ENCODE measurements at places on chromosomes 3 and 15. TPM values are rescaled to one million over a fixed set of nuclear protein-coding genes. Genes with fewer than 3 reads are reported as not detected.

DNA sequence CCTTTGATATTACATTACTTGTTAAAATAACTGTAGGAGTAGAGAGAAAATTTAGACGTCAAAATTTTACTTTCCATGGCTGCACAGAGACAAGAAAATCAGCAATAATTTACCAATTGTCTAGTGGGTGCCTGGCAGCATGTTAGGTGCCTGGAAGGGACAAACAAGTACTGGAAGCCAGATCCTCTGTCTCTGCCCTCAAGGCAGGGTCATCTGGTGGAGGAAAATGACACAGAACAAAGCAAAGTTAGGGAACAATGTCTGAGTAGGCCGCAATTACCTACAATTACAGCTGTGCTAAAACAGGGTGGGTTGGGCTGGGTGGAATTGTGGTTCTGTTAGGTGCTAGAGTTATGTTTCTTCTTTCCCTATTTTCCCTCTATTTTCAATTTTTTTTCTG lies 7.4 kb downstream of the CCDC174 start:
- no peak for DNase-seq
- no peaks in the 10 kb centered on the region for H3K27me3 ChIP-seq
- no peak overlapping the region for H3K27ac ChIP-seq

- no peaks in the 10 kb centered on the region for H3K27me3 ChIP-seq
- DNase-seq: peak; percentile 11
- H3K4me3 ChIP-seq: no peak overlapping the region
- peak overlapping the region; percentile 21 for H3K27ac ChIP-seq
These were observed 41.5 kb downstream of the PDHB start for GRCh38 chr3:58392181-58392580.

- H3K27ac ChIP-seq: peak overlapping the region; percentile 98
- no peaks in the 10 kb centered on the region for H3K36me3 ChIP-seq
- H3K4me3 ChIP-seq: peak overlapping the region; percentile 97
- peaks cover 15% of the 10 kb centered on the region for H3K4me1 ChIP-seq
These were observed 1.6 kb downstream of the GOLGB1 start for GRCh38 chr3:121747976-121748375.

GRCh38 chr3:52259035-52259434 lies 13.5 kb downstream of the PPM1M start:
- peaks cover 44% of the 10 kb centered on the region for H3K36me3 ChIP-seq
- no peaks in the 10 kb centered on the region for H3K27me3 ChIP-seq
- H3K4me1 ChIP-seq: no peaks in the 10 kb centered on the region
- H3K4me3 ChIP-seq: no peak overlapping the region
- no peak overlapping the region for H3K27ac ChIP-seq

DNA sequence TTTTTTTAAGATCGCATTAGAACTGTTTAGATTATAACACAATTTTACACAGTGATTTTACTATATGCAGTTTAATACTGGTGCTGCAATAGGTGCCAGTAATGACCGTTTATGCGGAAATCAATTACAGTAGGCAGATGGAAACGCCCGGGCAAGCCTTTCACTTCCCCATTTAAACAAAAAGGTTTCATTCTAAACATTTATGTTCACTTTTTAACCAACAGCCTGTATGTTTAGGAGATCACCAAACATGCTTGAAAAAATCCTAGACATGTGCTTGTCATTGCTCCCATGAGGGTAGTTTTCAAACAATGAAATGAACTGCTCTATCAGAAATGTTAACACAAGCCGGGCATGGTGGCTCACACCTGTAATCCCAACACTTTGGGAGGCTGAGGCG lies 2.7 kb downstream of the BNIP2 start:
- no peaks in the 10 kb centered on the region for H3K27me3 ChIP-seq
- H3K27ac ChIP-seq: no peak overlapping the region
- no peak overlapping the region for H3K4me3 ChIP-seq
- DNase-seq: no peak
- H3K36me3 ChIP-seq: peaks cover 2% of the 10 kb centered on the region
- H3K4me1 ChIP-seq: peaks cover 53% of the 10 kb centered on the region

DNA sequence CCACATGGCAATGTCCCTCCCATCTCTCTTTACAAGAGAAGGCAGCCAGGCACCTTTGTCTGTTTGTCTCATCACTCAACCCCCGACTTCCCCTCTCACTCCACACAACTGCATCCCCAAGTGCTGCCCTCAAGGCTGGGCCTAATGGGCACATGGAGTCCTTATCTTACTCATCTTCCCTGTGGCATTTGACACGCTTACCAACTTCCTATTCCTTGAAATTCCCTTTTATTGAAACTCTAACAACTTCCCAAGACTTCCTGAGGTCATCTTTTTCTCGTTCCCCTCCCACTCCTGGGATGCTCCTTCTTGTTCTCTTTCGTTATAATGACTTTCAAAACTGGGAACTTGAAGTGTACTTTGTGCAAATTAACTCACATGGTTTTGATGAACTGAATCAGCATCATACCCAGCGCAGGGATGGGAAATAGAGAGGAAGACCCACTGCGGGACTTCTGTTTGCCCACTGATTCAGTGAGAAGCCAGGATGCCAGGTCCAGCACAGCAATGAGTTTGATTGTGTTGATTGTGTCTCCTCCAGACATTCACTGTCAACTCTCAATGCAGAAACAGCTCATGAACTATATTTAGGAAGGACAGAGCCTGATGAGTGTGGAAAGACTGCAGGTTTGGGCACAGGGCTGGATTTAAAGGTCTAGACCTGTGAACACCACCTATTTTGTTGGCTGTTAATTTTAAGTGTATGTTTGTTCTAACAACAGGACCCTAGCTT lies 104.7 kb upstream of the TNIK start:
- peaks cover 15% of the 10 kb centered on the region for H3K4me1 ChIP-seq
- DNase-seq: no peak
- no peaks in the 10 kb centered on the region for H3K36me3 ChIP-seq
- no peak overlapping the region for H3K4me3 ChIP-seq

DNA sequence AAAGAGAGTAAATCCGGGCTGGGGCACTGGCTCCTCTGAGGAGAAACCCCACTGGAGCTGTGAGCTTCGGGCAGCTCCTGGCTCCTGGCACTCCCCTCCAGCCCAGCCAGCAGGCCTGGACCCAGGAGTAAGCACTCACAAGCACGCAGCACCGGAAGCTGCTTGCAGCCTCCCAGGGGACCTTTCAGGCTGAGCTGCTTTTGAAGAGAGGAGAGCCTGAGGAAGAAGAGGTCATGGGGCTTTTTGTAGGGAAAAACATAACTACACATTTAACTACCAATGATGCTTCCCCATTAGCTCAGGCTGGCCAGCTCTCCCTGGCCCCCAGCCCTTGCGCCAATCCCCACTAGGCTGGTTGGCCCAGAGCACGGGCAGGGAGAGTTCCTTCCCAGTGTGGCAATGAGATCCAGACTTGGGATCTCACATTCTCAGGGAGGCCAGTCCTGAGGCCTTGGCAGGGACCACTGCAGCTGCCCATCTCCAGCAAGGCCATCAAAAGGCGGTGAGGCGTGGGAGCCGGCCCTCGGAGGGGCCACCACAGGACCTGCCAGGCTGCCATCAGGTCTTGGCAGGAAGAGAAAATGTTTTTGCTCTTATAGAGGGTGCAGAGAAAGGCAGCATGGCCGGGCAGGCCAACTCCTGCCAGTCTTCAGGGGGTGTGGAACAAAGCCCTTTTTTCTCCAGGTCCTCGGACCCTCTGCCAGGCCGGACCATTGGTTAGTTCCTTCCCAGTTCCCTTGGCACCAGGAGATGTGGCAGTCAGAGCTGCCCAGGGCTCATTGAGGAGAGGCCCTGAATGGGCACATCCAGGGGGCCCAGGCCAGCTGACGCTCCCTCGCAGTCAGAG lies 41.5 kb upstream of the MFGE8 start:
- DNase-seq: no peak
- H3K36me3 ChIP-seq: no peaks in the 10 kb centered on the region
- no peak overlapping the region for H3K4me3 ChIP-seq
- H3K27me3 ChIP-seq: peaks cover 9% of the 10 kb centered on the region
- no peaks in the 10 kb centered on the region for H3K4me1 ChIP-seq

GRCh38 chr3:16407366-16407765 lies 106.1 kb downstream of the RFTN1 start:
- H3K4me1 ChIP-seq: no peaks in the 10 kb centered on the region
- DNase-seq: no peak
- no peak overlapping the region for H3K27ac ChIP-seq
- no peak overlapping the region for H3K4me3 ChIP-seq

The ASB14 gene
- not detected for total RNA-seq
